ENCODE measurements at places on chromosomes 5 and 9. TPM values are rescaled to one million over a fixed set of nuclear protein-coding genes. Genes with fewer than 3 reads are reported as not detected.

The OTULINL gene
- 0.35 TPM for total RNA-seq

- DNase-seq: peak; percentile 54
Measured at GRCh38 chr5:58860680-58861079, 277.8 kb downstream of the RAB3C start.

- DNase-seq: no peak
Measured at GRCh38 chr5:9480499-9480898, 65.4 kb downstream of the SEMA5A start.

The REEP2 gene
- 2.3 TPM for total RNA-seq

The PCDHB9 gene
- total RNA-seq: 0.40 TPM

DNA sequence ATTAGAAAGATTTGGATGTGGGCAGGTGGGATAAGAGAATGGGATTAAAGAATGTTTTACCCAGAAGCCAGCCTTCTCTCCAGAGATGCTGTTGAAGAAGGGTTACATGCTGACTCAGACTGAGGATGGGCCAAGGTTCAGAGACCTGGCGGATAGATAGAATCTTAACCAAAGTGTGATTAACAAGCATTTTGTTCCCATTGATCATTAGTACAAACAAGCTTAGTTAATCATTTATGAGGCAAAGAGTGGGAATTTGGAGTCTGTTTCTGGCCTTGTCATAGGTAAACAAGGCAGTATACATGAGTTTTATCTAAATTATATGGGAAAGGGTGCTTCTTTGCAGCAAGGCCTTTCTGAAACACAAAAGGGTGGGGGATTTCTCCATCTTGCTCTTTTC is 20.8 kb upstream of the DTWD2 start:
- no peak for DNase-seq

The CDH10 gene
- total RNA-seq: 8.6 TPM

DNA sequence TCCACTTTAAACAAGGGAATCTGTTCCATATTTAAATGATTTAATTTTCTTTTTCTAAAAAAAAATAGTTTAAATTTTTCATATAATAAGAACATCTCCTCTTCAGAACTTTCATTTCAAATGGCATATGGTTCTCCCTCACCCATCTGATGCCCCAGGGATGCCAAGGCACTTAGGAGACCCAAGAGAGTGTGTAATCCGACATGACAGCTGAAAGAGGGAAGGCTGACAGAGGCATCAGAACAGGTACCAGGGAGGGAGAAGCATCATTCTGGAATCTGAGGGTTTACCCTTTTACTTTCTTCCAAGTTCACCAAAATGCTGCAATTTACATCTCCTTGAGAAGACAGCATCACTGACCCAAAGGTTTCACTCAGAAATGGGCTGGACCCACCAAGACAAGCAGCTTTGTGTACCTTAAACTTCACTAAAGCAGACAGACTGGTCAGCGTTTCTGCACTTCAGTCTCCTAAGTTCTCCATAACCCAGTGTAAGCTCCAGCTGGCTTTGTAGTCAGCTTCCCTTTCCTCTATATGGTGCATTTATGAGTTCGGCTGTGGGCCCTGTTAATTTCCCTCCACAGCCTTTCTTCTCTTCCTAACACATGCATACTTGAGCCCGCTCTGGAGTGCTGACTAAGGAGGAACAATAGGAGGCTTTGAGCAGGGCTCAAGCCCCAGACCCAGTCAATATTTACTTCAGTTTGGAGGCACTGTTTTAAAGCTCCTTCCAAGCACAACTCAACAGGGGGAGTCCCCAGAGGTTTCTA is 17.7 kb downstream of the EFNA5 start:
- DNase-seq: no peak

DNA sequence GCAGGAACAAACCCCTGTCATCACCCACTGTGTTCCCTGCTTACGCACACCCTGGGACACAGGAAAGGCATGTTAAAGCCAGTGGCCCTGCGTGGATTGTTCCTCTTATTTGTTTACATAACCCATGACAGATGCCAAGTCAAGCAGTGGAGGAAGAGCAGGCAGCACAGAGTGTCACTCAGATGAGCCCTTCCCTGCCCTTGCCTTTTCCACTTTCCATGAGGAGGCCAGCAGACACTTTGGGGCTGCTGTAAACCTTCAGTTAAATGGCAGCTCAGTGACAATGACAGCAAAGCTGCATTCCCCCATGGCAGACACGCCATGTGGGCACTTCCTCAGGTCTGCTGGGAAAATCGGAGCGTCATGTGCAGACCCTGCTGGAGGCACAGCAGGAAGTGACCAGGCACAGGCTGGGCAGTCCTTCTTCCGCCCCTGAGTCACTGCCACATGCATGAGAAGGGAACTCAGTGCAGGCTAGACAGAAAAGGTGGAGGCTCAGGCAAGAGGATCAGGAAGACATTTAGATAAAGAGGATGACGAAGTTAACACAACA is 216.8 kb upstream of the PIK3R1 start:
- peak; percentile 94 for DNase-seq

DNA sequence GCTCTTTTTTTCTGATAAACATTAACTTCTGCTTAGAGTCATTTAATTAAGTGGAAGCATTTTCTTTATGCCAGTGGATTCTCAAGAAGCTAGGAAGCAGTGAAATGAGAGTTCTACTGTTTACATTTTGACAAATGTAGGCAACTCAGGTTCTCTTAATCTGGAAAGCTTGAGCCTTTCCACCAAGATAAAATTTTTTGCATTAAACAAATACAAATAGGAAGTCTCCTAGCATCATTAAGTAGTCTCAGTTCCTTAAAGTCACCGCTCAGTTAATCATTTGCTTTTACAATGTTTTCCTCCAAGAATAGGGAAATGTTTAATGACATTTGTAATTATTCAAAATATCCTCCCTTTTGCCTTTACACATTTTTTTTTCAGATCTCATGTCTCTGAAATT is 290.4 kb upstream of the PDE4D start:
- DNase-seq: no peak

The ACTBL2 gene
- total RNA-seq: not detected

The LHFPL2 gene
- 8.6 TPM for total RNA-seq

- no peak for DNase-seq
Measured at GRCh38 chr5:133730346-133730745, 118.0 kb upstream of the FSTL4 start.

The FAM114A2 gene
- total RNA-seq: 21.3 TPM

DNA sequence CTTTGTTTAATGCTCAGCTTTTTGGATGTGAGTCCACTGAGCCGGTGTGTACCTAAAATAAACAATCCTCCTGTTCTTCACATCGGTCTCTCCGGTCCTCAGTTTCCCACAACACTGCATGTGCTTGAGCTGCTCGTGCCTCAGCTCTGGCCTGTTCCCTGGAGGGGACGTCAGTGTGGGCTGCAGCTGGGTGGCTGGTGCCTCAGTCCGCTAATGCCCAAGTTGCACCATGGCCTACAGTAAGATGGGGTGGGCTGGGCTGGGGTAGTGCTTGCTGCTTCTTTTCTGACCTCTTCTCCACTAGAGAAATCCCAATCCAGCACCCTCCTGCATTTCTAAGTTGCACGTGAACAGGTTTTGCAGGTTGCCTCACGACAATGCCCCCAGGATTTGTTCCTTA is 595 bp upstream of the BTNL9 start:
- no peak for DNase-seq

DNA sequence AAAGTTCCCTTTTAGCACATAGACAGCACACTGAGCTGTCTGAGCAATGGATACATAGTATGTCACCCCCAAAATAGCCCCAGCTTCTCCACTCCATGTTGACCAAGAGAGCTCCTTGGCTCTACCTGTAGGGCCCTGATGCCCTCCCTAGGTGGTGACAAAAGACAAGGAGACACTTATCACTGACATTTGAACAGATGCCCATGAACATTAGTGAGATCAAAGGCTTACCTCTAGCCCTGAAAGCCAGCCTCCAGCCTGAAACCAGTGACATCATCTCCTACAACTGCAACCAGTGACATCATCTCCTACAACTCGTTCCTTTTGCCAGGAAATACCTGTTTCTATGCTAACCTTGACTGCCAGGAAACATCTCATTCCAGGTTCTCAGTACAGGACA is 122.7 kb downstream of the FSTL4 start:
- no peak for DNase-seq

DNA sequence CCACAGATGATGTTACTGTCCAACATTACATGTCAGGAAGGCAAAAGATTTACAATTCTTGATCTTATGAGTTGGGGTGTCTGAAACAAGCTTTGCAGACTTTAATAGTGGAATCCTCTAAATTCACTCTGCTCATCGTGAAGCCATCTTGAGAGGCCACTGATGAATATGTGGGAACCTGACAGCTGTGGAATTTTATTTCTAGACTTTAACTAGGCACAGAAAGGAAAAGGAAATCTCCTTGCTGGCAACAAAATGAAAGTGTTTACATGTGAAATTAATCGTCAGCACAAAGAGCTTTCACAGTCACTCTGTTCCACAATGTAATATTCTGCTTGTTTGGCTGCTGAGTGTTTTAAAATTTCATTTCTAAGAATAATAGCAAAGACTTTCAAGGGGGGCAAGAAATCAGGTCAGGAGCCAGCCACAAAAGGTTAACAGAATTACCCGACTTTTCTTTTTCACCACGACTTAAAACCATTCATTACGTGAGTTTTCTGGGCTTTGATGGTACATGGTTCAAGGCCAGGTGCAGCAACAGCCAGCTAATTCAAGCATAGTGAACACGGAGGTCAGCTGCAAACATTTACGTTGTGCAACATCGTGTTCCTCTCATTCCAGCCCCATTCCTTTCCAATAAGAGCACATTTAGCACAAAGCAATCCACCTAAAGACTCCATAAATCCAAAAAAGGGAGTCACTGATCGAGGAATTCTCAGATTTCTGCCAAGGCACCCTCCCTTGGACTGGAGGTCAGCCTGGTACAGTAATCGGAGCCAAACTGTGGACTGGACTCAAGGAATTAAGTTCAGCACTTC is 14.6 kb downstream of the NREP start:
- DNase-seq: no peak

The CDH12 gene
- total RNA-seq: not detected

DNA sequence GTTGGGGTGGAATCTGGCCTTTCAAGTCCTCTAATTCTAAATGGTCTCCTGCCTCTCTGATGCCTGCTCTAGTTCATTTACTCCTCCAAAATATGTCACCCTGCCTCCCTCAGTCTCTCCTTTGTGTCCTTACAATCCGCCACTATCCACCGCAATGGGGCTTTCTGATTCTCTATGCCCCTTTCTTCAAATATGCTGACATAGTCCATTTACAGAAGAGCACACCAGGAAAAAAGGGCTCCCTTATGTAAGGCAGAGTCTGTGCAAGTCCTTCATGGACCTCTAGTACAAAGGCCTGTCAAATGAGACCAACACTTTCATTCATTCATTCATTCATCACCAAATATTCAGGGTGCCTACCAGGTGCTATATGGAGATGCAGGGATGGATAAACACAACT is 2.0 kb upstream of the ASTN2 start:
- no peak for DNase-seq

DNA sequence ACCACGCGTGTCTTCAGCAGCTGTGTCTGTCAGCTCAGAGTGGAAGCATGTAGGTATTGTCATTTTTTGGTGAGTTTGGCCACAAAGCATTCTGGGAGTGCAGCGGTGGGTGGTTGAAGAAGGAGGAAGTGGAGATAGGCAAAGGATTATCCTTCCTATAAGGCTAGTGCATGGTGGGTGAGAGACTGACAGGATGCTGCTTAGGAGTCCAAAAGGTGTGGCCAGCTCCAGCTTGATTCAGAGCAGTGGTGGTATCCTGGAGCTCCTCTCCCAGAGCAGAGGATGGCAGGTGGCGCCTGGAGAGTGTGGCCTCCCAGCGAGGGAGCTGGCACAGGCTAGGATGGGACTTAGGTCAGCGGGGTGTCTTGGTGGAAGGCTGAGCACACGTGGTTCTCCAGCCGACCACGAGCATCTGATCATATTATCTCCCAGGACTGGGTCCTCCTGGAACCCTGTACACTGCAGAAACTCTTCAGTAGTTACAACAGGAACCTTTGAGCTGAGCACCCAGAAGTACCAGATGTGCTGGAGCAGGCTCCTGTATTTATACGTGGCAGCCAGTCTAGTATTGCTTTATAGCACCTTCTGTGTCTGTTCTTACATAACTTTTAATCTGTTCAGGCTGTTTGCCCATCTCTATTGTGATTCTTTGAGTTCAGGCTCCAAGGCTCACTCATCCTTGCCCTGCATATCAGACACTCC is 29.6 kb downstream of the MAML1 start:
- DNase-seq: no peak

GRCh38 chr5:147504535-147504934 is 5.3 kb downstream of the DPYSL3 start:
- DNase-seq: no peak

- DNase-seq: no peak
Measured at GRCh38 chr5:96517295-96517694, 84.2 kb upstream of the PCSK1 start.

- no peak for DNase-seq
Measured at GRCh38 chr5:65818592-65818991, 96.6 kb downstream of the NLN start.

- no peak for DNase-seq
Measured at GRCh38 chr9:6552033-6552432, 93.5 kb downstream of the GLDC start.

- no peak for DNase-seq
Measured at GRCh38 chr5:14064841-14065240, 78.3 kb upstream of the TRIO start.

DNA sequence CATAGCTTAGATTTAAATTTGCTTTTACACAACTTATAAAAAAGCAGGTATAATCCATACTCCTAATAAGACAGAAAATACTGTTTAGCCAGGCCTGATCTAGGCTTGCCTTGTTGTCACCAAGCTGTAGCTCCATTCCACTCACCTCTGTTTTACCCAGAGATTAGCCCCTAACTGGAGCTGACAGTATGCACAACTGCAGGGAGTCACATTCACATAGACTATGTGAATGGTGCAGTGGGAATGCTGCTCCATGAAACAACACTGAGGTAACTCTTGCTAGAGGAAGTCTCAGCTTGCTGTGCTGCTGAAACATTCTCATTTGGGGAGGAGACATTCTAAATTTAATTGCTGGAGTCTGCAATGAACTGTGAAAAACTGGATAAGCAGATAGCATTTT is 209.1 kb downstream of the TMEM232 start:
- no peak for DNase-seq

- no peak for DNase-seq
Measured at GRCh38 chr5:43074987-43075318, 34.8 kb upstream of the ANXA2R start.

The ALDH1A1 gene
- total RNA-seq: 155 TPM

DNA sequence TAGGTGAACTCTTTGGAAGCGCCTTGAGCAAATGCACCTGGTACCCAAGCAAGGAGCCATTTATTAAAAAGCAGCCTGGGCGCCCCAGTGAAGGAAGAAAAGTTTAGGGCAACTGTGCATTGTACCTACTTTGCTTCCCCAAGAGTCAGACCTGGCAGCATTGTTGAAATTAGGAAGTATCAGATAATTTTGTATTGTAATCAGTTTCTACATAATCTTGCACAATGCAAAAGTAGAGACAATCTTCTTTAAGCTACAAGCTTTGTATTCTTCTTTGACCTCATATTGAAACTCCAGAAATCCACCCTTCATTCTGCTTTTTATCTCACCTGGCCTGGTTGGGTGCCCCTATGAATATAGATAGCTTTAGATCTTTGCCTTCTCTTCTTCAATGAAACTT is 490.8 kb downstream of the RASEF start:
- DNase-seq: no peak

The GMCL2 gene
- not detected for total RNA-seq

GRCh38 chr5:83401775-83402174 is 69.8 kb upstream of the VCAN start:
- no peak for DNase-seq

GRCh38 chr5:145689235-145689634 is 145.9 kb downstream of the PRELID2 start:
- no peak for DNase-seq

- no peak for DNase-seq
Measured at GRCh38 chr5:83151821-83152220, 74.5 kb downstream of the XRCC4 start.

GRCh38 chr5:91591076-91591475 is 208.0 kb upstream of the ARRDC3 start:
- no peak for DNase-seq
